Retina (tissue), 1 donor: ENCODE measurements at places on chromosomes 11 and 22.

DNA sequence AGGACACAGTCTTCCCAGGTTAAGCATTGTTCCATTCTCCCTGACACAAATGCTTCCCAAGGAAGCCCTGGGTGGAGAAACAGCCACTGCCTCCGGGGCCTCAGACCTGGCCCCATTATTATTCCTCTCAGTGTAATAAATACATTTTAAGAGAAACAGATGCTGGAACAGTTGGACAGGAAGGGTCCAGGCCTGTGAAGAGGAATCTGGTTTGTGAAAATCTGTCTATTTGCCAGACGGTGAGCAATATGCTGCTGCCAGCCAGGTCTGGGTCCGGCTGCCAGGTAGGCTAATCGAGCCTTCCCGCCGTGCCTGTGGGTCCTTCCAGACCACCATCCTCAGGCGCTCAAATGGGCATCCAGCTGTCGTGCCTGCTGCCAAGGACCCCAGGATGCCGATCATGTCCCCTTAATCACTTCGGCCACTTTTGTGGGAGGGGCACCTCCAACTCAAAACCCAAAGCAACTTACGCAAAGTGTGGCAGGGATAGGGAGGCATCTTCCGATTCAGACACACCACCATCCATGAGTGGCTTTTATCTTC is 528.4 kb downstream of the MIAT start:
- DNase-seq = no peak

- no peak for DNase-seq
Measured at GRCh38 chr22:39710380-39711150, 140.0 kb downstream of the CACNA1I start.

GRCh38 chr11:61718621-61719302 is 33.7 kb upstream of the MYRF start:
- peak; percentile 86 for DNase-seq

DNA sequence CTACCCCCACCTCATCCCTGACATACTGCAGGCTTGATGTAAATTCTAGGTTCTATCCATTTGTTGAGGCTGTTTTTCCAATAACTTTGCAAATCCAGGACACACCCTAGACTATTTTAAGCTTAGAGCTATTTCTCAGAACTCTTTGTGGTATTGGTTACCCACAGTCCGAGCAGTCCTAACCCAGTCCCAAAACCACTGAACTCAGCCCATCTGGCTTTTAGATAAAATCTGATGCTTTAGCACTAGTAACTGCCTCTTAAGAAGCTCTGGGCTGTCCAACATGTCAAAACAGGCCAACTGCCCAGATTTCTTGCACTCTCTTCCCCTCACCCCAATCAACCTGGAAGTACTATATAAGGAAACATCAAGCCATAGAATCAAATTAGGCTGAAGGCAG is 344.4 kb upstream of the CADM1 start:
- DNase-seq = no peak

DNA sequence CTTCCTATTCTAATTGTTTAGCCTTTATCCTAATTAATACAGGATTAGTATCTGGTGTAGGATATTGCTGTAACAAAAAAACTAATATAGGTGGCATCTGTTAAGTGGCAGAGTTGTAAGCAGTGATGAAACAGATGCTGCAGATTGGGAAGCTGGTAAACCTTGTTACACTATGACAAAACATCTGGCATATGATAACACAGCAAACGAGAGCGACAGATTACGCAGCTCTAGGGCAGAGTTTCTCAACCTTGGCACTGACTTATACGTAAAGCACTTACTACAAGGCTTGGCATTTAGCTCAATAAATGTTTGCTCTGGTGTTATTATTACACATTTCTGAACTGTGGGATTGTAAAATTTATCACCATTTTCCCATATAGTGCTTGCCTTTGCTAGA is 137.0 kb downstream of the ATG16L2 start:
- no peak for DNase-seq

DNA sequence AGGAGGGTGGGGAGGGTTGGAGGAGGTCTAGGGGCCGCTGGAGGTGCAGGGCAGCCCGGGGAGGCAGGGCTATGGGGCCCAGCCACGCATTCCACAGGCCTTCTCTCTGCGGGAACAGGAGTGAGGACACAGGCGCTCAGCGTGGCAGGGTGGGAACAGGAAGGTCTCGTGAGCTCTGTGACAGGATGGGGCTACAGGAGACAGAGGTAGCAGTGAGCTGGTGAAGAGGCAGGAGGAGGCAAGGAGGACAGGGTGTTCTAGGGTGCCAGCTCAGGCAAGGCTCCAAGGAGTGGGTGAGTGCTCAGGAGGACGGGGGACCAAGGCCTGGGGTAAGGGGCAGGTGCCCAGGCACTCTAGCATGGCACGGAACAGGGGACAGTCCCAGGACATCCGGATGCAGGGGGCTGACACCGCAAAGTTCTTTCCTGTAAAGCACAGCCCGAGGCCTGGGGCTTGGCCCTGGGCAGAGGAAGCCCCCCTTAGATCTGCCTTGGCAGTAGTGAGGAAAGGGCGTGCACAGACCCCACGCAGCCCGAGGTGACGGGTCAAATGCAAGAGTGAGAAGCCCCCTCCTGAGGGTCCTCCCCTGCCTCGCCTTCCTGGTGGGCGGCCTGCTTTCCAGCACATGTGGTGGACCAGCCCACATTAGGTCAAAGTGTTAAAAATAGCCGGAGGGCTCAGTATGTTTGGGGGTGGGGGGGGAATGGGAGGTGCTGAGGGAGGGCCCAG is 4.7 kb upstream of the NEAT1 start:
- DNase-seq = no peak

GRCh38 chr11:62153087-62153395 is 29.2 kb downstream of the INCENP start:
- DNase-seq = no peak

GRCh38 chr22:43098356-43098755 is 9.2 kb upstream of the TTLL1 start:
- DNase-seq = no peak
